ENCODE measurements at places on chromosomes 3 and 15. TPM values are rescaled to one million over a fixed set of nuclear protein-coding genes. Genes with fewer than 3 reads are reported as not detected.

- no peaks in the 10 kb centered on the region for H3K27me3 ChIP-seq
These were observed 11.1 kb upstream of the PSTPIP1 start for GRCh38 chr15:76983590-76984375.

The MKRN3 gene
- total RNA-seq: 0.13 TPM

DNA sequence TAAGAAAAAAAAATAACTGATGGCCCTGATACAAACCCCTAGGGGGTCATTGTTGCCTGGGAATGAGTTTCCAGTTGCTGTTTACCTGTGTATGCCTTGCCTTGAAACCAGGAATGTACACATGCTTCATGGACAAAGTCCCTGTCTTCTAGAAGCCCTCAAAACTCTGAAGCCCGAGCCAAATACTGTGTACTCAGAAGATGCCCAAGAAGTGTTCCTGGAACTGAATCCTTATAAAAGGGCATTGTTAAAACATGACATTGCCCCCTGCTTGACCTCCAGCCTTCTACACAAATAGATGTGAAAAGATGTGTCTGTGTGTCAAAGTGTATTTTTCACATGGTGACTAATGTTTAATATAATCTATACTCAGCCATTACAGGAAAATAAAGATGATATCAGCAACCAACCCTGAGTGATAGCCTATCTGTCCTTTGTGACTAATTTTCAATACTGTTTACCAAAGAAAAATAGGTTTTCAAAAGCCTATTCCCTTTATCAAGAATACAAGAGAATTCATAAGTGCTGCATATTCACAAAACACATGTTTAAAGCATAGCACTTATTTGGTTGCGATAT is 325.9 kb downstream of the MECOM start:
- H3K36me3 ChIP-seq: no peaks in the 10 kb centered on the region
- DNase-seq: no peak
- no peak overlapping the region for H3K4me3 ChIP-seq
- H3K27me3 ChIP-seq: 0 out of 2 replicates have a peak, but pooled peaks cover 2% of the 10 kb centered on the region

The CLSTN2 gene
- total RNA-seq: not detected

DNA sequence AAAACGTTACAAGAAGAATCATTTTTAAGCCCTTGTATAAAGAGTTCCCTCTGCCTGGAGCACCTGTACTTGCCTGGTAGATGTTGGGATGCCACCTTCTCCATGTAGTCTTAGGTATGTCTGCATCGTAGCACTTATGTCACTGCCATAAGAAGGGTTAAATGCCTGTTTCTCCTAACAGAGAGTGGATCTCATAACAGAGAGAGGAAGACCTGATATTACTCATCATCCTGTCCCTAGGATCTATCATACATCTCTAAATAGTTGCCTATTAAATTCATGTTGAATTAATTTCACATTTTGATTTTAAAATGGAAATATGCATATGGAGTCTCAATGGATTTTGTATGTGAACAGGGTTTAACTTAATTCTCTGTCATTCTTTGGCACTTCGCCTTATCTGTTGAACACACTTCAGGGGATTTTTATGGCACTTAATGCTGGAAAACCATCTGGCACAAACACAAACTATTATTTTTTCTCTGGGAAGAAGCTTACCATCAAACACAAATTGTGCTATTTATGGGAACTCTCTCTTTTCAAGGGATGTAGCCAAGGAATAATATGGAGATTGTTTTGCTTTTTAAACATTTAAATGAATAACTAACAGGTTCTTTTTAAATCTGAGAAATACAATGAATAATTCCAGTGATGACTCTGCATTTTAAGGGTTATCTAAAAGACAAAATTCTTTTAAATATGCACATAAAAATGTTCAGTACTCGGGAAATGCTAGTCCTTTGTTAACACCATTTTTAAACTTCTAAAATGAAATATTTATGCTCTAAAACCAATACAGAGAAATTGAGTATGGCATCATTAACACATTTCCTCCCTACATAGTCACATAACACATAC is 230.7 kb downstream of the ZNF385D start:
- H3K4me1 ChIP-seq: peaks cover 9% of the 10 kb centered on the region
- no peaks in the 10 kb centered on the region for H3K36me3 ChIP-seq
- H3K4me3 ChIP-seq: no peak overlapping the region
- no peak for DNase-seq
- no peaks in the 10 kb centered on the region for H3K27me3 ChIP-seq

The ASB14 gene
- not detected for total RNA-seq

DNA sequence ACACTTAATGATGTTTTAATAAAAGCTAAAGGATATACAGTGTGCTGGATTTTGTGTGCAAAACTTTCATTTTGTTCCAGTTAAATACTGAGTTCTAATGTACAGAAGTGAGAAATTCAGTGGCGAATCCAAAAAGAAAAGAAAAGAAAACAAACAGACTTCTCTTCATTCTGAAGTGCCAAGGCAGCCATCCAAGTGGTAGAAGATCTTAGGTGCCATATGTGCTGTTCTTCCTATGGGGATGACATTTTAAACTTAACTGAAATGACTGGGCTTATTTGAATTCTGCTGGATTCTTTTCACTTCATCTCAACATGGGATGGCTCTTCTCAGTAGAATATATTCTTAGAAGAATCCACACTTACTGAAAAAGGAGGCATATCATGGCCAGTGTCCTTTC is 416.5 kb downstream of the ROBO2 start:
- DNase-seq: no peak
- H3K36me3 ChIP-seq: no peaks in the 10 kb centered on the region
- no peak overlapping the region for H3K4me3 ChIP-seq
- H3K27me3 ChIP-seq: no peaks in the 10 kb centered on the region
- peaks cover 10% of the 10 kb centered on the region for H3K4me1 ChIP-seq

- H3K4me3 ChIP-seq: peak overlapping the region; percentile 62
- no peaks in the 10 kb centered on the region for H3K36me3 ChIP-seq
- DNase-seq: peak; percentile 62
- H3K27me3 ChIP-seq: no peaks in the 10 kb centered on the region
- H3K27ac ChIP-seq: peak overlapping the region; percentile 93
These were observed 4.8 kb downstream of the HES1 start for GRCh38 chr3:194140520-194141414.

The CHRNA7 gene
- under 0.01 TPM for total RNA-seq

DNA sequence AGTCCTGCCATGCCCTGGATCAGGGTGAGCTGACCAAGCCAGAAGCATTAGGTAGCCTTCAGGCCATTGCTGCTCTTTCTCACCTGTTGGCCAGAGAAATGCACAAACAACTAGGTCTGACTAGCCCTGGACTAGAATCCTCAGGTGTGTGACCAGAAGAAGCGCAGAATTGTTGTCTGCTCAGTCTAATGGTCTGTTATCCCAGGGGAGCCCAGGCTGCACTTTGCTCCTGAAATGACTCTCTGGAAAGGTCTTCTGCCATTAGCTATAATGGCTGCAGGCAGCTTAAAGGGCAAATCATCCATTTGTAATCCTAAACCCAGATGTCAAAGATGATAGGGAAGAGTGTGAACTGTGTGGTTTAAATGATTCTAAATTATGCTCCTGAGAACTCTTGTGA is 246.1 kb downstream of the NFKBIZ start:
- no peaks in the 10 kb centered on the region for H3K36me3 ChIP-seq
- no peaks in the 10 kb centered on the region for H3K27me3 ChIP-seq
- no peak overlapping the region for H3K4me3 ChIP-seq
- H3K27ac ChIP-seq: no peak overlapping the region
- peaks cover 10% of the 10 kb centered on the region for H3K4me1 ChIP-seq

DNA sequence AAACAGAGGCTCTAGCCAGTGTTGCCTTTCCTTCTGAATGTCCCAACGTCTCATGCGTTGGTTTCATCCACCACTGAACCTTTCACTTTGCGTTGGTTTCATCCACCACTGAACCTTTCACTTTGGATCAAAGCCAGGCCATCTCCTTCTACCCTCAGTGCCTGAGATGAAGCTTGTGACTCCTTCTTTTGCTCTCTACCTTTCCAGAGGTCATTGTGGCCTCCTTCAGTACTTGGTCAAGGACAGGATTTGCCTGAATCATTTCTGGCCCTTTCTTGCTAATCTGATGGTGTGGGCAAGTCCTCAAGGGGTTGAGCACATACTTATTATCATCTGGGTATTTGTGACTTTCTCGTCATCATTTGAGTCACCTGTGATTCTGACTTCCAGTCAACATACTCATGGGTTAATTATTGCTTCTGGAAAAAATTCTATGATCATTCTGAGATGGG is 50.0 kb downstream of the SELENOT start:
- H3K27ac ChIP-seq: no peak overlapping the region
- H3K36me3 ChIP-seq: no peaks in the 10 kb centered on the region
- no peak for DNase-seq
- H3K27me3 ChIP-seq: no peaks in the 10 kb centered on the region

The GOLGA6L24 gene
- total RNA-seq: not detected

- no peak overlapping the region for H3K4me3 ChIP-seq
- DNase-seq: peak; percentile 90
- H3K36me3 ChIP-seq: peaks cover 73% of the 10 kb centered on the region
- H3K4me1 ChIP-seq: peaks cover 33% of the 10 kb centered on the region
- H3K27ac ChIP-seq: peak overlapping the region; percentile 63
- no peaks in the 10 kb centered on the region for H3K27me3 ChIP-seq
These were observed 54.3 kb upstream of the NEK10 start for GRCh38 chr3:27423463-27423862.

DNA sequence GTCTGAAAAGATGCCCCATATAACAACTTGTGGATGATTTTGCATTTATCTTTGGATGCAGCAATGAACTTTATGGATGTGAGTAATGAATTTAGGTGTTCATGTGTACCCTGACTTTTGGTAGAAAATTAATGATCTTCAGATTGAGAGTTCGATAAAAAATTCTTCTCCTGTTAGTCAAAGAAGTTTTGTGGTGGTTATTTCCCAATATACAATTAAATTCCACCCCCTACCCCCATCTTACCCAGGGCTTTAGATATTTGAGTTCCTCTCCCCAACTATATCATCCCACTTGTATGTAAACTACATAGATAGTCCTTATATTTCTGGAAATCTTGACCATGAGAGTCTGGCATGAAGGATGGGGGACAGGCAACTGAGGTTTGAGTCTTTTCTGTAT is 126.1 kb upstream of the ALDH1A3 start:
- no peak overlapping the region for H3K4me3 ChIP-seq
- no peaks in the 10 kb centered on the region for H3K27me3 ChIP-seq
- H3K4me1 ChIP-seq: peaks cover 10% of the 10 kb centered on the region
- no peak overlapping the region for H3K27ac ChIP-seq
- no peak for DNase-seq

The SCN11A gene
- total RNA-seq: not detected

GRCh38 chr3:124512881-124513609 is 217.2 kb upstream of the UMPS start:
- peaks cover 12% of the 10 kb centered on the region for H3K4me1 ChIP-seq
- H3K4me3 ChIP-seq: no peak overlapping the region
- DNase-seq: no peak
- H3K36me3 ChIP-seq: no peaks in the 10 kb centered on the region

DNA sequence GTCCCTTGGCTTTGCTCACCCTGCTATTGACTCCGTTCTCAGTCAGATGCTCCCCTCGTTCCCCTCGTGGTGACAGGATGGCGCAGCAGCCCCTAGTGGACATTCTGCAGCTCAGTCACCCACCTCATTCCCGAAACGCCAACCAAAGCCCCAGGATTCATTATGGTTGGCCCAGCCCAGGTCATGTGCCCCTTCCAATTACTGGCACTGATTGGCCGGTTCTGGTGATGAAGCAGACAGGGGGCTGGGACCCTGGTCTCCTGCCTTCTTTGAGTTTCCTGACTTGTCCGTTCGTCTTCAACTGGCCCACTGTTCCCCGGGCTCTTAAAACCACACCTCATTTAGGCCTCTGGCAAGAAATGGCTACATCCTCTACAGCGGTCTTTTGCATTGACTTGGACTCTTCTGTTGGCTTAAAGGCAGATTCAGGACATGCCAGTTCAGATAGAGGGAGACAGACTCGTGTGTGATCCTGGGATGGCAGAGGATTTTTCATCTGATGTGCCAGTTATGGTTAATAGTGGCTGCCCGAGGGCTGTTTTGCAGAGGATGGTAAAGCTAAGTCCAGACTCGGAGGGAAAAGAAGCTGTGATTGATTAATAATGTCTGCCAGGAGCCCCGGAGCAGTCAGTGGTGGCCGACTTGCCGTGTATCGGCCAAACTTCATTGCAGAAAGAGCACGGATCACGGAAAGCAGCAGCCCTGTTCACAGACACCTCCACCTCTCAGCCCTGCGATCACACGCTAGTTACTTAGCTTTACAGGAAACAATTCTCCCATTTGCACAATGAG is 37.8 kb downstream of the LSM3 start:
- no peak overlapping the region for H3K4me3 ChIP-seq
- H3K36me3 ChIP-seq: no peaks in the 10 kb centered on the region

DNA sequence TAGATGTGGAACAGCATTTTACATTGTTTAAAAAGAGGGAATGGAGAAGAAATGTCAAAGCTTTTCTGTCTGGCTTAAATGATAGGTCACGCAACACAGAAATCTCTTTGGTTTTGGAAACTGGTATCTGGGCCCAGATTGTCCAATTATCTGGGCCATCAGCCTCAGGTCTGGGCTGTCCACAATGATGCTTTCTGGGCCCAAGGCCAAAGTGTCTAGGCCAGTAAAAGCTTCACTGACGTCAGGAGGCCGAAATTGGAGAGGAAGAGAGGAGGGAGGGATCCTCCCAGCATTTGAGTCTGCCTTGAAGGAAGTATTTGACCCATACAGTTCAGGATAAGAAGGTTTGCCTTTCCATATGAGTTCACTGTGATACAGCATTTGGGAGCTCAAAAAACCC is 60.7 kb upstream of the ALDH1A3 start:
- DNase-seq: peak; percentile 44
- no peaks in the 10 kb centered on the region for H3K36me3 ChIP-seq
- no peak overlapping the region for H3K27ac ChIP-seq

DNA sequence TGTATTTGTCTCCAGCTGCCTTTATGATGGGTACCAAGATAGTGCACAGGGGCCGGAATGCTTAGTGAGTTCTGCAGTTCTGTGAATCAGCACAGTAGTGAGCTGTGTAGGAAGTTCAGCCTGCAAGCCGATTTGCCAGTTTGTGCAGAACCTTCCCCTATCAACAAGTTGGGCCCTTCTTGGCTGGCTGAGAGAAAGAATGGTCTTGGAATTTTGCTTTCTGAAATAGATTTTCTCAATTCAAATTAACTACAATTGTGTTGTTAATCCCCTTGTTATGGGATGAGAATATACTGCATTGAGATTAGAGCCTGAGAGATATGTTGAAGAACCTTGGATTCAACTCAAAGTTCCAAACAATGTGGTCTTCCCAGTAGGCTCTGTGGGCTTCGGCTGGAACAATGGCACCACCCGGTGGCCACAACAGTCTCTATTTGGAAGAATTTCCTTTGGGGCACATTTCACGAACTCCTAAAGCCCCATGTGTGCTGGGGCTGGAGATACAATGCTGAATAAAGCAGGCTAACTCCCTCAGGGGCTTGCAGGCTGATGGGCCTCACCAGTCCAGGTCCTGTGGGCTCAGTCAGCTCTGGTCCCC is 59.1 kb downstream of the TRIM42 start:
- no peak overlapping the region for H3K27ac ChIP-seq
- H3K4me1 ChIP-seq: no peaks in the 10 kb centered on the region
- H3K27me3 ChIP-seq: peaks cover 4% of the 10 kb centered on the region
- DNase-seq: peak; percentile 66
- H3K4me3 ChIP-seq: no peak overlapping the region
- H3K36me3 ChIP-seq: no peaks in the 10 kb centered on the region
